ENCODE measurements at places on chromosomes 16 and 17.
A peak's percentile ranks its signal among the peaks of the same experiment; 100 is the strongest.

DNA sequence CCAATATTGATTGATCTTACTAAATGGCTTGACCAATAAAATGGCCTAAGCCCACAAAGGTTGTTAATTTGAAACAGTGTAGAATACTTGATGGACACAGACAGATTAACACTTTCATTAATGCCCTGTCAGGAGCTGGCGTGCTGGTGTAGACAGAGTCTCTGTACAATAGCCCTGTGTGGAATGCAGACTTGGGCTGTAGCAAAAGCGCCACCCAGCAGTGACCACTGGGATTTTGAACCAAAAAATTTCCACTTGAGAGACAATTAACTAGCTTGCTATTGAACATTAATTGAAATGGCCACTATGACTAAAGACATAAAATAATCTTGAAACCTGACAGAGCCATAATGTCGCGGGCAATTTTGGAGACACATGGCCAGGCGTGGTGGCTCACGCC, 19.7 kb upstream of the GUCY2D start:
- no peak for DNase-seq

GRCh38 chr16:63410594-63410993, 1374.4 kb upstream of the CDH8 start:
- no peak for DNase-seq

DNA sequence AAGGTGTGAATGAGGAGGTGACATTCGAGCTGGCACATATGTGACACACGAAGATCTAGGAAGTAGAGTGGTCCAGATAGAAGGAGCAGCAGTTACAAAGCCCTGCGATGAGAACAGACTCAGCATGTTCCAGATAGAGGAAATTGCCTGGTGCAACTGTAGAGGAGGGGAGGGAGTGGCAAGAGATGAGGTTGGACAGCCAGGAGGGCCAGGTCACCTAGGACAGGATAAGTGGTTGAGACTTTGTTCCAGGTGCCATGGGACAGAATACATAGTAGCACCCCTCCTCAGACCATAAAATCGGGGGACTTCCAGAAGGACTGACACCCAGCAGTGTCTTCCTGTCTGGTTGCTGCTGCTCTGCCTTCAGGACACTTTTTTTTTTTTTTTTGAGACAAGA, 11.0 kb upstream of the CENPT start:
- DNase-seq = no peak

GRCh38 chr16:68519225-68519745, 19.8 kb upstream of the ZFP90 start:
- DNase-seq = no peak

GRCh38 chr16:25553711-25554436, 137.9 kb upstream of the HS3ST4 start:
- no peak for DNase-seq

GRCh38 chr16:29898804-29899515, 390 bp downstream of the SEZ6L2 start:
- DNase-seq = peak; percentile 6

DNA sequence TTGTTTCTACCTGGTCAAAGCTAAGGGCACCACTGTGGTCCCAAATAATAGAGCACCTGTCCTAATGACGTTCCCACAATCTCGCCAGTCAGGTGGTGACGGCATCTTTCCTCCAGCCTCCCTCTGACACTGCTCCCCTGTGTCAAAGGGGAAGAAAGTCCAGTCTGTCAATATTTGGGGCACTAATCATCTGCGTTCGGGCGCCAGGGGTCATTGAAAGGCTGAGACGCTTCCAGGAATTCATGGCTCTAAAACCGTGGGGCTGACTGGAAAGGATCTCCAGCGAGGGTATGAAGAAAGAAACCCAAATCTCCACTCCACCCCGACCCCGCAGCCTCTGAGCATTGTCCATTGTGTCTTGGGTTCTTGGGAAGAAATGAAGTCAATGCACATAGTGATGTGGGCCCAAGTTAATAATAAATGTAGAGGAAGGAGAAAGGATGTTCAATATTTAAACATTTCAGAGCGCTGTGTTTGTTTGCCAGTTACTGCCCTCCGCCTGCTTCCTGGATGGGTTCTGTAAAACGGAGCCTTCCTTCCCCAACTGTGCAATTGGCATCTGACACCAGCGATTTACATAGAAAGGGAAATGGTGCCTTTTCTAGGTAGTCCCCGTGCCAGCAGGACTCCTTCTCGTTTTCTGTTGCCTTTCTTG, 103.2 kb downstream of the SOCS1 start:
- DNase-seq = no peak

- peak; percentile 50 for DNase-seq
These were observed 21.7 kb downstream of the PRMT7 start for GRCh38 chr16:68332411-68333121.

DNA sequence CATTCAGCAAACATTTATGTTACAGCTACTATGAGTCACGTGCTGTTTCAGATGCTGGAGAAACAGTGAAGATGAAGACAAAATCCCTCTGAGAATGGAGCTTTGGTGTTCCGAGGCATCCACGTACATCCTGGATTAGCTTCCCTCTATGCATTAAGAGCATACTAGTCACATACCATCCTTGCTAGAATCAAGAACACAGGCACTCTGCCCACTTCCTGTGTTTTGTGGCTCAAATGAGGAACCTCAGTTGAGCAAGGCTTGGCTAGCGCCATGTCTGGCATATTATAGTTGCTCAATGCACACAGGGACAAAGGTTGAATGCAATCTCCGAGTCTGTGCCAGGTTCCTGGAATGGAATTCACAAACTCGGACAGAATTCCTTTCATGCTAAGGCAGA, 297.5 kb downstream of the XYLT1 start:
- DNase-seq = peak; percentile 30

DNA sequence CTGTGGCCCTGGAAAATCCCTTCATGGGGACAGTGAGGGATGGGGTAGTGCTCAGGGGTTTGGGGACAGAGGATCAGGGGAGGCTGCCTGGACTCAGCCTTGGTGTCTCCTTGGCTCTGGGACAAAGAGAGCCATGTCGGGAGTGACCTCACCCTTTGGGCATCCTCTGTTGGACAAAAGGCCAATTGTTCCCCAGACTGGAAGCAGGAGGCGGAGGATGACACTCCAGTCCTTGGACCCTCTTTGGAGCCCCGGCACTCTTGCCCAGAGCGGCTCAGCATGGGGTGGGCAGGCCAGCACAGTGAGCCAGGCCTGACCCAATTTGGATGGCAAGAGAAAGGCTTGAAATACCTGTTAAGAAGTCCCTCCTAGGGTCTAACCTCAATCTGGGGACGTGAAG, 39.4 kb upstream of the PHB1 start:
- no peak for DNase-seq

DNA sequence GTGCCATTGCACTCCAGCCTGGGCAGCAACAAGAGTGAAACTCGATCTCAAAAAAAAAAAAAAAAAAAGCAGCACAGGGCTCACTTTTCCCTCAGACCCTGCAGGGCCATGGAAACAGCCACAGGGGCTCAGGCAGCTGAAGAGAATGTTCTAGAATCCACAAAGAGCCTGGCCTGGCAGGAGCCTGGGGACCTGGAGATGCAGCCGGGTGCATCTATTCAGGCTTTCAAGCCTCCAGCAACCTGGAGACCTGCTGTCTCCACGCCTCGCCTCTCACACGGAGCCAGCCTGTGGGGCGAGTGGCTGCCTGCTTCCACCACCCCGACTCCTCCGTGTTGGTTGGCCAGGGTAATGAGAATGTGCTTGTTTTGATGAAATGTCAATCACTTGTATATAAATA, 44.0 kb upstream of the MEAK7 start:
- DNase-seq = no peak

DNA sequence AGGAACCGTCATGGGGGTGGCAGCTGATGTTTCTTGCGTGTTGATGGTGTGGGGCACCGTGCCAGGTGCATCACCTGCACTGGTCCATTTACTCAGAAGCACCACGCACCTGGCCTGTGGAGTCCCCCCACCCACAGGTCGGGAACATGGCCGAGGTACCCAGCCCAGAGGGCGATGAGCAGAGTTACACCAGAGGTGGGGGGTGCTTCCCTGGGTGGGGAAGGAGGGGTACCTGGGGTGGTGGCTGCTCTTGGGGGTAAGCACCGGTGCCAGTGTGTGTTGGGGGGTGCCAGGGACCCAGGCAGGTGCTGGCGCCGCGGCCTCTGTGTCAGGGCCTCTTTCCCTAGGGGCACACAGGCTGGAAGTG, 5.0 kb upstream of the ZNF750 start:
- no peak for DNase-seq

- peak; percentile 85 for DNase-seq
These were observed 1.6 kb downstream of the AHSP start for GRCh38 chr16:31529108-31529936.

- no peak for DNase-seq
These were observed 19.4 kb downstream of the OTOA start for GRCh38 chr16:21683184-21683583.

DNA sequence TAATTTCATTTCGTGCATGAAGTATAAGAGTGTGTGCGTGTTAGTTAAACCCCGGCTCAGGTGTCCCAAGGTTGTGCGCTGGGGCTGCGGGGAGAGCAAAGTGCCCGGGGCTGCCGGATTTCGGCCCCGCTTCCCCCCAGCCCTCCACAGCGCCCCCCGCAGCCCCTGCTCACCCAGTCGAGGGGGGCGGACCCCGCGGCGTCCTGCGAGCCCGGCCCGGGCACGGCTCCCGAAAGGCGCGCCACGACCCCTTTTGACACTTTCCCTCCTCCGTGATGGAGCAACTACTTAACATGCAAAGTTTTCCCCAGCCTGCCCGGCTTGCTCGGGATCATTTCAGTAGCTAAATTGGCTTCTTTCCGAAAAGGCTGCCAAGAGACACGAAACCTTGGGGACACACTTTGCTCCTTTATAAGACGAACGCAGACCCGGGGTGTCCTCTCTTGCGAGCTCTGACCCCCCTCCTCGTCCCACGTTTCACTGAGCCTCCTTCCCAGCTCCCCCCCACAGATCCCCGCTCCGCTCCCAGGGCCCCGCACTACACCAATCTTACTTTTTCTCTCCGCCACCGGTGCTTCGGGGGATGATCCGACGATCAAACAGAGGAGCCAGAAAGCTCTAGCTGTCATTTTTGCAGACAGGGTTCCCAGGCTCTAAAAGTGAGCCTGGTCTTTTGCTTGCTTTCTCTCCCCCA, 552 bp downstream of the C17orf58 start:
- peak; percentile 49 for DNase-seq

DNA sequence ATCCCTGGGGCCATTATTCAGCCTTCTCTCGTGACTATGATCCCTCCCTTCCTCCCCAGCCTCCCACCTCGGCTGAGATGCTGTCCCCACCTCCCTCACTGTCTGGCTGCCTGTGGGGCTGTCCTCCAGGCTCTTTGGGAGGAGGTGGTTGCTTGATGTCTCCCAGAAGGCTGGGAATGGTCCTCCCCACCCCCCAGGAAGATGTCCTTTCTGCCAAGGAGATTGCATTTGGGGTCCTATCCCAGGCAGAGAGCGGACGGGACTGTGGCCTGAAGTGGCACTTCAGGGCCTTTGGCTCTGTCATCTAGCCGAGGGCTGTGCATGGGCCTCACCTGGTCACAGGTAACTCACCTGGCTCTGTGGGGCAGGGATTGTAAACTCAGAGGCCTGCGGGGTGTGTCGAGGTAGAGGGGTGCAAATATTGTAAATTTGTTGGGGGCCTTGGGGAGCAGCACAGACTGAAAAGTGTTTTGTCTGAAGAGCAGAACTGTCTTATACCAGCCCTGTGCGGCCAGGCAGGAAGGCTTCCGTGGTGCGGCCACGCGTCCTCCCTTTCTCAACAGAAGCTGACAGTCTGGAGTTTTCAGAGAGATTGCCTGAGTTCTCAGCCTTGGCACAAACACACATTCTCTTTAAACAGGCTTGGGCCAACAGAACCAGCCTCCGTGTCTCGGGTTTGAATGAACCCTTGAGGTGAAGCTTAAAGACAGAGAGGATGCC, 177.9 kb downstream of the SEC14L1 start:
- DNase-seq = peak; percentile 40

- no peak for DNase-seq
These were observed 12.3 kb upstream of the FASN start for GRCh38 chr17:82110298-82110697.

DNA sequence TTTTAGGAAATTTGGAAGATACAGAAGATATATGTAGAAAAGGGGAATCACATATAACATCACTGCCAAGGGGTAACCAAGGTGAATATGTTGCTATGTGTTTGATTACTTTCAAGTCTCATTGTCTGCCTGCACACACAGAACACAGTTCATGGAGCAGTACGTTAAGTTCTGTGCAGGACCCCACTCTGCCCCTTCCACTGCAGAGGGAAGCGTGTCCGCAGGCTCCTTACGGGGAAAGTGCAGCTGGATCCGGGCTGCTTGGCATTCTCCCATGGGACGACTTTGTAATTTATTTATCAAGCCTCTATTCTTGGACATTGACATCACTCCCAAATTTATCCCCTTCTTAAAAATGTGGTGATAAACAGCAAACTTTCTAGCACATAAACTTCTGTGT, 226.8 kb downstream of the FOXL1 start:
- no peak for DNase-seq

DNA sequence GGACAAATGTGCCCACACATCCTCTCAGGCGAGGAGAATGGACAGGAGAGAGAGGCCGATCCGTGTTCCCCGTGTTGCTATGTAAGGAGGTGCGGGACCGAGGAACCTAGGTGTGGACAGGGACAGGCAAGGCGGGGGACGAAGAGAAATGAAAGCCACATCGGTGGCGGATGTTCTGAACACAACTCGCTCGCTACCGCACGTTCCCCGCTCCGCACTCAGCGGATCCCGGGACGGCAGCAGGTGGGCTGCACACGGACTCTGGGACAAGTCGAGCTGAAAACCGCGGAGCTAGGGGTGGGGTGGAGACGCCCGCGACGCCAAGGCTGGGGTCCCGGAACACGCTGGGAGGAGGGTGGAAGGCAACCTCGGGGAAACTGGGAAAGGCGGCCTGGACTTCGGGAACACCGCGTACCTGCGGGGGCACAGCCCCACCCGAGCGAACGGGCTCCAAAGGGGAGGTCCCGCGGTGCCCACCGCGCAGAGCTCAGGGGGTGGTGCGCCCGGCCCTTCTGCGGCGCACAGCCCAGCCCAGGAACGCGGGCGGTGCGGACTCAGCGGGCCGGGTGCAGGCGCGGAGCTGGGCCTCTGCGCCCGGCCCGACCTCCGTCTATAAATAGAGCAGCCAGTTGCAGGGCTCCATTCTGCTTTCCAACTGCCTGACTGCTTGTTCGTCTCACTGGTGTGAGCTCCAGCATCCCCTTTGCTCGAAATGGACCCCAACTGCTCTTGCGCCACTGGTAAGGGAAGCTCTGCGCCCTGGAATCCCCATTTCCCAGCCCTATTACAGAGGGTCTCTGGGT, at the start of gene MT1E:
Gene MT1E (plus strand): TSS at position 642 of the 803 bp plus-strand sequence. CDS start 71 bp downstream, at position 713.
- DNase-seq = peak; percentile 62

DNA sequence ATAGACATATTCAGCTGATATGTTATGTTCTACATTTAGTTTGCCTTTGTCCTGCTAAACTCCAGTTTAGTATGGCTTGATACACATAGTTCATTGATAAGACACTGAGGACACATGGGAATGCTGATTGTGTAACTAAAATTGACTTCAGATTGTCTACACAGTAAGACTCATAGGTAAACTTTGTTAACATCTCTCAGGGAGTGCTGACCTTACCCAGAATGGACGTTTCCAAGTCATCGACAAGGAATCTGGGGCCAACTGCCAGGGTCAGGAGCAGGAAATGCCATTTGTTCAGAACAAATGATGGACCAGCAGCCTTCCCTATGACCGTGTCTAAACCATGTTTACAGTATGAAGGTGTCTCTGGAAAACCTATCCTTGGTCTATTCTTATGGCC, 58.7 kb downstream of the DYNLRB2 start:
- no peak for DNase-seq

- DNase-seq = no peak
These were observed 47.4 kb downstream of the RBFOX3 start for GRCh38 chr17:79563237-79564013.
